Stimulated activated CD4-positive, alpha-beta T cell treated with anti-CD3 and anti-CD28 coated beads, Interleukin-12 subunit alpha, Interleukin-12 subunit beta, amount 100 ng/mL, for 4 hours (primary cell): ENCODE measurements at places on chromosomes 3 and 15.

DNA sequence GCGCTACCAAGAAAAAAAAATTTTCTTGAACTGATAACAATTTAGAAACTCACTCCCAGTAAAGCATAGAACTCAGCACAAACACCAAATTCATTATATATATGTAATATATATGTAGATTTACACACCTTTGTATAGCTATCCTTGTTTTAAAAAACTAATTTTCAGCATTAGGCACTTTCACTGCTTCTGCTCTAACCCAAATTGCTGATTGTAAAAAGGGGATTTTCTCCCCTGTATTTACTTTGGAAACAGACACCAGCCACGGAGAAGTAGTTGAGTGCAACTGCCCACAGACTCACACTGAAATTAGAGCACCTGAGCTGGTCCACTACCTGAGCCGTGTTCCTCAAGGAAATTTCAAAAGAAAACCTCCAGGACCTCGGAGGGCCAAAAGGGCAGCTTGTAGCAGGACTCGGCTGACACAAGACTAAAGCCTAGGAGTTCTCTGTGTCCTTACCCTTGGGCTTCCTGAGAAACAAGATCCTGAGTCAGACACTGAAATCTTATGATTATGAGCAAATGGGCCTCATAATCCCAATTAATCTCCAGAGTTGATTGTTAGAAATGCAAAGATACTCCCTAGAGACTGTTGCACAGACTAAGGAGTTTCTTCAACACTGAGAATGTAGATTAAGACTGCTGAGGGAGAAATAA, 106.0 kb downstream of the TNIK start:
- DNase-seq, result no peak

DNA sequence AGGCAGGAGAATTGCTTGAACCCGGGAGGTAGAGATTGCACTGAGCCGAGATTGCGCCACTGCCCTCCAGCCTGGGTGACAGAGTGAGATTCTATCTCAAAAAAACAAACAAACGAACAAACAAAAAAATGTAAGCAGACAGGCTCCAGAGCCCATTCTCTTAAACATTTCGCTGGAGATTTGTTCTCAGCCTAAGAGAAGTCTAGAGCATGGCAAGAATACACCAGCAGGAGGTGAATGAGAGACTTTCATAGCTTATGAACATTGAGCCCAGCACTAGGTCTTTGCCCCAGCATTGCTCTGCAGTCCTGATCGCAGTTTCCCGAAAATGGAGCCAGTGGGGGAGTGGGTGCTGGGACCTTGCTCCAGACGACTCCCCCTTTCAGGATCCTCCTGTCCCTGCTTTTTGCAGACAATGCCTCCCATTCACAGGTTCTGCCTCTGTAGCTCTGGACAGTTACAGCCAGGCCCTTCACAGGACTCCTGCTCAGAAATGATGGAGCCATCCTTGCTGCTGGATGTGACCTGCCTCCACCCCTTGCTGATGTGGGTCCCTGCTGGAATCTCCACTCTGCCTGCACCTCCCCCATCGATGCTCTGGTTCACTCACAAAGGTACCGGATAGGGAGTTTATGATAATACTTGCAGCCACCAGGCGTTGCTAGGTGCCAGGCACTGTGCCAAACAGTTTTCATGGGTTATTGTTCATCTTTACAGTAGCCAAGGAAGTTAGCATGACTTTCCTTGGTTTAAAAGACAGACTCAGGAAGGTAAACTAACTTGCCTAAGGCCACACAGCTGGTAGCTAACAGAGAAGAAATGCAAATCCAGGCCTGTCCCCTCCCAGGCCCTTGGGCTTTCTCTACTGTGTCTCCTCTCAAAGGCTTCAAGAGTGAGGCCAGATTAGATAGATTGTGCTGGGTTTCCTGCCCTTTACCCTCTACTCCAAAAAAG, 329.7 kb upstream of the TLE3 start:
- no peak for DNase-seq

DNA sequence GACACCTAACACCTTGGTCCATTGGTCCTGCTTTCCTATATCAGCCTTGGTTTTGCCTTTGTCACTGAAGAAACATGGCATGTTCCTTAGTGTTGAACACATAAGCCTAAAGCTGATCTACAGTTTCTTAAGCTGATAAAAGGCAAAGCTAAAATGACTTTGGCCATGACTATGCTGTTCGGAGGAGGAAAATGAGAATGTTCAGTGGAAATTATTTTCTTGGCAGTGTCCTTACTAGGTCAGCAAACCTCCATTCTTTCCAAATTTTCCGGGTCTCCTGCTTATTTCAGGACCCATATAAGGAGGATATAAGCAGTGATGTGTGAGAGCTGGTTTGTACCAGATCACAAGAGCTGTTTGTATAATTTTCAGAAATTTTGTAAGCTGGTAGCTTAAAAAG, 832.9 kb upstream of the CFAP20DC start:
- DNase-seq, result no peak

- DNase-seq, result no peak
Measured at GRCh38 chr3:90011131-90011530, 903.7 kb downstream of the EPHA3 start.

DNA sequence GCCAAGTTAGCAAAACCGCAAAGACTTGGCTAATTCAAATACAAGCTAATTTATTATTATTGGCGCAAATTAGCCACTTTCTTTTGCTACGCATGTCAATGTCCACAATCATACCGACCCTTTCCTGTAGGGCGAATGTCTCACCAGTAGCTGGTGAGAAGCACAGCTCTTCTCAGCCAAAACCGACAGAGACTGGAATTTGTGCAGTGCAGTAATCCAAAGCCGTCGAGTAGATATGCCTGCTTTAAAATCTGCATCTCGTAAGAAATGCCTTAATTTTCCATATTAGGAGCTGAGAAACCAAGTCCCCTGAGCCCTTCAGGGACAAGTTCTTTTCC, 614 bp upstream of the MINDY2 start:
- no peak for DNase-seq

DNA sequence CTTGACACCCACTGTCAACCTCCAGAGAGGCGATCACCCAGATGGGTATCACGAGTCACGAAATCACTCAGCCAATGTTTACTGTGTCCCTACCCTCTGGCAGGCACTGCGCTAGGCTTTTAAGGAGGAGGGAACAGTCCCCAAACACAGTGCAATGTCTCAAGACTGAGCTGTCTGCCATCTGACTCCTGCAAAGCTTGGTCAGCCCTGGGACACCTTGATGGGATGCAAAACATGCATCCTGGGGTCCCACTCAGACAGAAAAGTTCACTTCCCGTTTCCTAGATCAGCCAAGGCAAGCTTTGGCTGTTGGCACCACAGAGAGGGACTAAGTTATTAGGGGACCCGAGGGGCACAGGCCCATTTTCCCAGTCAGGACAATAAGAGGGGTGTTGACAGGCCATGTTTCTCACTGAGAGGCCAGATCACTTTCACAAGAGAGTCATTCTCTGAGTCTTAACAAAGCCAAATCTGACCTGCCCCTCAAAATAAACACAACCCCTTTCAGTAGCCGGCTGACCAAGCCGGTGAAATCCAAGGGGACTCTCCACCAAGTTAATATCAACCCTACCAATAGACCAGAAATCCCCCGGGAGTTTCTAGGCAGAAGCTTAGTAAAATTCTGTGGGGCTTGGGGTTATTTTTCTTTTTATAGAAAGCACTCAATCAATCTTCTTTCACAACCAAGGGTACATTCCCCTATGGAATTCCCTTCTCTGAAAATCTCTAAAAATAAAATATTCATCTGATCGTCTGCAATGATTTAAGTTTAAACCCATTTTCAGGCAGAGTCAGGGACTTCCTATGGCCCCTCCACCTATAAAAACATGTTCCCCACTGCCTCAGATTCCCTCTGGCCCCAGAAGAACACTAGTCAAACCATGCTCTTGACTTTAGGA, 3.5 kb downstream of the RFTN1 start:
- DNase-seq, result no peak

- DNase-seq, result no peak
Measured at GRCh38 chr15:84824260-84825007, 7.3 kb downstream of the ALPK3 start.

- DNase-seq, result no peak
Measured at GRCh38 chr3:27043328-27043955, 325.7 kb downstream of the NEK10 start.

- no peak for DNase-seq
Measured at GRCh38 chr3:58681863-58682262, 15.3 kb upstream of the FAM3D start.

GRCh38 chr3:99508191-99508590, 130.2 kb upstream of the COL8A1 start:
- no peak for DNase-seq

DNA sequence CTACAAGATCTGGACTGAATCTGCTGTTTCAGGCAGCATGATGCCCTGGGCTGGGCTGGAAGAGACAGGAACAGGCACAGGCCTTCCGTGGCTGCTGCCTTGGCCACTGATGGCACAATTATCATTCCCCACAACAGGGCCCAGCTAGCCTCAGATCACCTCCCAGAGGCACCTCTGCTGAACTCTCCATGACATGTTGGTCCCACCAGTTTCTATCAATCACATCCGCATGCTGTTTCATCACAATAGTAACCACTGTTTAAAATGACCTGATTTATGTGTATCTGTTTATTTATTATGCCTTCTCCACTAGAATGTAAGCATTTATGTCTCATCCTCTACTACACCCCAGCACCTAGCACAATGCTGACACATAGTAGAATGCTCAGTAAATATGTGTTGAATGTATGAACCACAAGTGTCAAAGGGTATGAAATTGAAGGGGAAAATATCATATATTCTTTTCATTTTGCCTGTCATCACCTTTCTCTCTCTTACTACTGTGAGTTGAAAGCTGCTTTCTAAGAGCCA, 32.7 kb upstream of the ZBTB38 start:
- no peak for DNase-seq

DNA sequence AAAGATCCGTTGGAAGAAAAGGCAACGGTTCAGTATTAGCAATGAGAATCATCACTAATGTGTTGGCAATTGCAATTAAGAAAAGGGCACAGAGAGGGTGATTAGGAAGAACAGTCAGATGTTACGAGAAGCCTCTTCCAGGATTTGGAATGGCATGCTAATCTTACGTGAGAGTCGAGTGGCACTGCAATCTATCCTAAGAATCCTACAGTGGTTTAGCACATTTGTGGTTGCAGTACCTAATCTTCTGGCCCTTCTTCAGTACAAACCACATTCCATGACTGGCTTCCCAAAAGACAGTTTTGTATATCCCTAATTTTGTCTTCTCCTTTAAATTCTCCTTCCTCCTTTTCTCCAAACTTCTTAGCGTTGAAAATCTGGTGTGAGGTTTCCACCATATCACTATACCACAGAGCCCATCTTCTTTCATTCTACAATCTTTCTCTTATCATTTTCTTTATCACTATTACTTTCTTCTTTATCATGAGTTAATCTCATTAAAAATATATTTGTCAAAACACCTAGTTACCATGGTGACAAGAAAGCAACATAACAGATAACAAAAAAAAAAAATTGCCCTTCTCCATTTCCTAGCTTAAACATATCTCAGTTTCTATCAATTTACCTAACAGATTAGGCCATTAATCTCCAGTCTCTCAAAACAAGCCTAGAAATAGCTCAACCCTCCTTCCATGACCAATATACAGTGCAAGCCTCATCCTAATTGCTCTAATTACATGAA, 60.1 kb downstream of the IGSF11 start:
- DNase-seq, result no peak

DNA sequence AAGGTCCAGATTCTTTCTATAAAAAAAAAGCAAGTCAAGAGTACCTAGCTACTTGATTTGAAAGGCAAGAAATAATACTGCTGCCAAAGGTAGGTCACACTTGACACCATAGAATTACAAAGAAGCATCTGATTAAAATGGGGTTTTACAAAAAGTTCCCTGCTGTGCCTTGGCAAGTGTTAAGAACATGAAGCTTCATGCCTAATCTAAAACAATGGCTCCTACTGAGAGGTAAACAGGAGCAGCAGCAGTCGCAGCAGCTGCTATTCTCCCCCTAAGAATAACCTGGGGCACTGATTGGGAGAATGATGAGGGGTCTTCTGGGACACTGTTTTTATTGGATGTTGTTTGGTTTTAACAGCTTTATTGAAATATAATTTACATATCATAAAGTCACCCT, 14.1 kb downstream of the UBP1 start:
- no peak for DNase-seq

DNA sequence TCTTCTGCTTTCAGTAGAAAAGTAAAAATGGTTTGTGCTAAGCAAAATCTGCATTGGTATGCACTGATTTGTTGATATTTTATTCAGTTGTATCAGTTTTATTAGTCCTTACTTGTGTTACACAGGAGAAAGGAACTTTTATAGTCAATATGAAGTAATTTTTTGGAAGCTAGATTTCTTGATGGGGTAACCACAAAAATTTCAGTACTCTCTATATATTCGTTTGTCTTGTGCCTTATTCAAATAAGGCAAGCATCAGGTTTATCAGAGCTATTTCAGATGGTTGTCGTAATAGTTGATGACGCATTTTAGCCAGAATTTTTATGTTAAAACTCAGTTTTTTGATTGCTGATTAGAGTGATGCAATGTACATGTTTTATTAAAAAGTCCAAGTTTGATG, 50.7 kb upstream of the NIPA1 start:
- no peak for DNase-seq

DNA sequence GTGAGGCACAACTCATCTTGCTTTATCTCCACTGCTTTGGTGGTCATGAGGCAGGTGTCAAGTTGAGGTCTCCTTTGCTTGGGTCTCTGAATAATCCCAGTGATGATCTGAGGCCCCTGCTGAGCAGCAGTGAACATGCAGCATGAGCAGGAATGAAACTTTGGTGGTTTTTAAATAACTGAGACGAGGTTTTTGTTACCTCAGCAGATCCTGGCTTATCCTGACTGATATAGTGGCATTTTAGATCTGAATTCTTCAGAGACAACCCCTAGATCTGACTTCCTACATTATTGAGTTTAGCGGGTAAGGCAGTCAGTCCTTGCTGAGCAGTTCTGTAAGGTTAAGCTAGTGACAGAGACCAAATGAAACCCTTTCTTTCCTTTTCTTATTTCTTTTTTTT, 230.4 kb downstream of the ARRDC4 start:
- DNase-seq, result no peak

DNA sequence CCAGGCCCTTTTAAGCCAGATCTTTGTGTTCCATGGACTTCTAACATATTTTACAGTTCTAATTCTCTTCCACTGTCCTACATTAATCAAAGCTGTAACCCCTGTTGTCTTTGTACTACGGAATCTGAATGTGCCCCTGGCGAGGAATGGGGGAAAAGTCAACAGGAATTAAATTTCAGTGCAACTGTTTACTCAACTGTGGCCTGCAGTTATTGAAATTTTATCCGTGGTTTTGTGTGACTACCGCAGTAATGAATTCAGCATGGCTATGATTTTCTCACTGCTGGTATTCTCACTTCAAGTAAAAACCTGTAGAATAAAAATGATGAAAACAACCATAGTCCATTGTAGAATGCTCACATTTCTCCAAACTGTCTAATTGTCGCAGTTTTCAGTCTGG, 388.0 kb downstream of the FOXP1 start:
- DNase-seq, result no peak

DNA sequence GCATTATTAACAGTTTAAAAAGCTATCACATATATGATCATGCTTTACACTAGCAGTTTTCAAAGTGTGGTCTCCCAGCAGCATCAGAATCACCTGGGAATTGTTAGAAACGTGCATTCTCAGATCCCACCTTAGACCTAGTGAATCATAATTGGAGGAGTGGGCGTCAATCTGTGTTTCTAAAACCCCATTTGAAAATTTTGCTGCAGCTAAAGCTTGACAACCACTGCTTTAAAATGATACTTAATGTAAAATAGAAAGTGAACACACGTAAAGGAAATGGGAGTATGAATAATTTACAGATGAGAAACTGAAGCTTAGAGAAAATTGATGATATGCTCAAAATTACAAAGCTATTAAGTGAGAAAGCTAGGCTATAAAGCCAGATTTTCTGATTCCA, 62.3 kb downstream of the SLC9C1 start:
- no peak for DNase-seq

- DNase-seq, result no peak
Measured at GRCh38 chr3:51559411-51559888, 20.9 kb downstream of the RAD54L2 start.
